Brain (organoid and tissue), 16 donors: ENCODE measurements at places on chromosomes 7 and 10.
A peak's percentile ranks its signal among the peaks of the same experiment; 100 is the strongest.

DNA sequence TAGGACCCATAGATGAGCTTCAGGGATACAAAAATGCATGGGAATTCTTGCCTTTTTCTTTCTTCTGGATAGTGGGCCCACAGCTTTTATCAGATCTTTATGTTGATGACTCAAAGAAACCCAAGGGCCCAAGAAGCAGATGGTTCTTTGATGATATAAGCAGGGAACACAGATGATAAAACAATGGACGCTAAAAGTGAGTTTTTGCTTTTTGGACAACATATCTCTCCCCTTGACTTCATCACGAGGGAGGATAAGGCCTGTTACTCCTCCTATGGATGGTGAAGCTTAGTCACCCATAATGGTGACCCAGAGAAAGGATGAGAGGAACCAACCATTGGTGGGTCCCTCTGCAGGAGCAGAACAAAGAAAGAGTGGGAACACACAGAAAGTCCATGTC is 6.5 kb upstream of the OGA start:
- DNase-seq = no peak

GRCh38 chr10:104505521-104506042 is 135.5 kb upstream of the SORCS3 start:
- DNase-seq = no peak

- DNase-seq = no peak
These were observed 886.4 kb upstream of the LRRN3 start for GRCh38 chr7:110204527-110204926.

GRCh38 chr10:102540023-102540422 is 36.3 kb downstream of the SUFU start:
- DNase-seq = no peak

- DNase-seq = no peak
These were observed 26.4 kb downstream of the ENTPD1 start for GRCh38 chr10:95782318-95782717.

DNA sequence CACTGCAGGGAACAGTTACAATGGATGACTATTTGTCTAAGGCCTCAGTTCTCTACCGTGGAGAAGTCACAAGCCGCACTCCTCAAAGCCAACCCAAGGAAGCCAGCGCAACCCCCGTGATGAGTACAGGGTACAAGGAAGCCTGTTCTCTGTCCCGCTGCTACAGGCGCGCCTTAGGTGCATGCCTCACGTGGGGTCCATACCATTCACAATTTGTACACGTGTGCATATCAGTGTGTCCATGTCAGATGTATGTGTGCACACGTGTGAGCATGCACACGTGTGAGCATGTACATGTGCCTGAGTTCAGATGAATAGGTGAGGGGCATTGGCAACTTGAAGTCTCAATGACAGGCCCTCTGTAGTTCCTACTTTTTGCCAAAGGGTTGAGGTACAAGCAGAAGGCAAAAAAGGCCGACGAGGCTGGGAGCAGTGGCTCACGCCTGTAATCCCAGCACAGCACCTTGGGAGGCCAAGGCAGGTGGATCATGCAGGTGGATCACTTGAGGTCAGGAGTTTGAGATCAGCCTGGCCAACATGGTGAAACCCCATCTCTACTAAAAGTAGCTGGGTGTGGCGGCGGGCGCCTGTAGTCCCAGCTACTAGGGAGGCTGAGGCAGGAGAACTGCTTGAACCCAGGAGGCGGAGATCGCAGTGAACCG is 62.8 kb downstream of the CTBP2 start:
- DNase-seq = no peak

- DNase-seq = no peak
These were observed 30.6 kb downstream of the POR start for GRCh38 chr7:75945297-75946168.

GRCh38 chr7:49424109-49424508 is 349.3 kb upstream of the VWC2 start:
- no peak for DNase-seq

DNA sequence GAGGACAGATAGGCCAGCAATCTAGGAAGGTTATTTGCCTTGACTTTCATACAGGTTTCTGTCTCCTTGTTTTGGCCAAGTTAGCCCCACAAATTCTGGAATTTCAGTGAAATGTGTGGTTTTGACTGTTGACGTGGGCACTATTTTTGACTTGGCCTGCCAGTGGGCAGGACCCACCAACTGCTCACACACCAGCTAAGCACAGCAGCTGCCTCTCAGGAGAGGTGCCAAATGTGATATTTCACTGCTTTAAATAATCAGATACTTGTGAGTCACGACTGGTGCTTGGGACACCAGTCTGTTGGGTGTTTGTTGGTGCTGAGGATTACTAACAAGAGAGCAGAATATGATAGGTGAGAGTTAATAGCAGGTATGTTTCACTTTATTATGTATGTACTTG is 409.7 kb upstream of the MTPN start:
- DNase-seq = no peak

GRCh38 chr7:155482511-155483183 is 24.7 kb downstream of the EN2 start:
- DNase-seq = no peak

- no peak for DNase-seq
These were observed 107.3 kb upstream of the FAM171A1 start for GRCh38 chr10:15478429-15478828.

DNA sequence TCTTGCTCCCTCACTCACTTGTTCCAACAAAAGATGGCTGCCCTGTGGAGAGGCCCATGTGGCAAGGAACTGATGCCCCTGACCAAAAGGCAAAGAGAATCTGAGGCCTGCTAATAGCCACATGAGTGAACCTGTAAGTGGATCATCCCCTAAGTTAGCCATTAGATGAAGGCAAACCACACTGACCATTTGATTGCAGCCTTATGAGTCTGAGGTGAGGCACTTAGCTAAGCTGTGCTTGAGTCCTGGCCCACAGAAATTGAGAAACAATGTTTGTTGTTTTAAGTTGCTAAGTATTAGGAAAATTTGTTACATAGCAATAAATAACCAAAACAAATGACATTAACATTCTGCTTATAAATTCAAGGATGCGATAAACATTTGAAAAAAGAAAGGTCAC is 100.1 kb upstream of the BET1 start:
- DNase-seq = no peak

DNA sequence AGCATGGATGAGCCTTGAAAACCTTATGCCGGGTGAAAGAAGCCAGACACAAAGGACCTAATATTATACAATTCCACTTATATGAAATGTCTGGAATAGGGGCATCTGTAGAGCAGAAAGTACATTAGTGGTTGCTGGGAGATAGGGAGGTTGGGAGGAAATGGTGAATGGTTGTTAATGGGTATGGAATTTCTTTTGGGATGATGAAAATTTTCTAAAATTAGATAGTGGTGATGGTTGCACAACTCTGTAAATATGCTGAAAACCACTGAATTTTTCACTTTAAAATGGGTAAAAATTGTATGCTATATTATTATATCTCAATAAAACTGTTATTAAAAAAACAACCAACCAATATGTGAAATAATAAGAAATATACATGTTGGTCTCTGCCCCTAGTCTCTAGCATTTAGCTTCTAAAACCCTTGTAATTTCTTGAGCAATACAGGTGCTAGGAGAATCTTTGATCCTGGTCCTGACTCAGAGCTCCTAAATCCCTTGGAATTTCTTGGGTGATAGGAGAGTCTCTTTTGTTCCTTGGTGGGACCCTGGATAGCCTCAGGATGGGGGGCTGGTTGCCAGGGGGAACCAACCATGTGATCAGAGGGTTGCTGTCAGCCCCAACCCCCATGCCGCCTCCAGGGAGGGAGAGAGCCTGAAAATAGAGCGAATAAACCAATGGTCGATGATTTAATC is 64.0 kb downstream of the TACR2 start:
- DNase-seq = no peak

GRCh38 chr7:99623091-99623693 is 6.4 kb downstream of the ZSCAN25 start:
- DNase-seq = no peak

DNA sequence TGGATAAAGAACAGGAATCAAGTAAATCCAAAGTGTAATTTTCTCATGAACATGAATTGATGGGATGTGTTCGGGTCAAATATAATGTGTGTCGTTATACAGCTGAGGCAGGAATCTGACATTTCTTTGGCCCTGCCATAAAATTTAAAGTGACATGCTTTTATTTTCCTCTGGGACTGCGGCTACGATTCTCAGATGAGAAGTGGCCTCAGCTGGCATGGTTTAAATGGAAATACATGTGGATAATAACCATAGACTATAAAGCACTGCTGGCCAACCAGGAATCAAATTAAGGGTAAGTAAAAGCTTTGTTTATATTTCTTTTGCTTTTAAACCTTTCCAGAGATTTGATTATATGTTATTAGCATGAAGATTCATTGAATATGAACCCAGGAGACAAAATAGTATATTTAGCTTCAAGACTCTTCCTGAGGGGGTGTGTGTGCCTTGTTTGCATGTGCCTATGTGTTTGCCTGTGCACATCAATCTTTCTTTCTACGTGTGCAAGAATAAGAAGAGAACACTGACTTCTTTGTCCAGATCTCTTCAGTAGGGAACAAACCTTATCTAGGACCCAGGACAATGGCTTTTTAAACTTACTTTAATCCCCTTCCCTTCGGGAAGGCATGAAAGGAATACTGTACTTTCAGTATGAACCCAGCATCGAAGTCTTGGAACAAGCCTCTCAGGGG is 629.0 kb upstream of the PFKP start:
- no peak for DNase-seq

DNA sequence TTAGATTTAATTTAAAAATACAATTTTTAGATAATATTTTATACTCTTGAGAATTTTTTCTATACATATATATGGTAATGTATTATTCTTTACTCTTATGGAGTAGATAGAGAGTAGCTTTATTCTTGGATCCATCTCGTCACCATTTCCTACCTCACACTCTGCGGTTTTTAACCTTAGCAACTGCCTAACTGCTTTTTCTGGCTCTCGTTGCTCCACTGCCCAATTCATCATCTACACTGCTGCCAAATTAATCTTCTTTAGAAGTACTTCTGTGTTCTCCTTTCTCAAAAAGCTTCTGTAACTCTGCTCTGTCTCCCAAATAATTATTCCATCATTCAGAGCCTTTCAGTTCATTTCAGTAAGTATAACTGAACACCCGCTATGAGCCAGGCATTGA is 35.3 kb downstream of the CAPZA2 start:
- no peak for DNase-seq

DNA sequence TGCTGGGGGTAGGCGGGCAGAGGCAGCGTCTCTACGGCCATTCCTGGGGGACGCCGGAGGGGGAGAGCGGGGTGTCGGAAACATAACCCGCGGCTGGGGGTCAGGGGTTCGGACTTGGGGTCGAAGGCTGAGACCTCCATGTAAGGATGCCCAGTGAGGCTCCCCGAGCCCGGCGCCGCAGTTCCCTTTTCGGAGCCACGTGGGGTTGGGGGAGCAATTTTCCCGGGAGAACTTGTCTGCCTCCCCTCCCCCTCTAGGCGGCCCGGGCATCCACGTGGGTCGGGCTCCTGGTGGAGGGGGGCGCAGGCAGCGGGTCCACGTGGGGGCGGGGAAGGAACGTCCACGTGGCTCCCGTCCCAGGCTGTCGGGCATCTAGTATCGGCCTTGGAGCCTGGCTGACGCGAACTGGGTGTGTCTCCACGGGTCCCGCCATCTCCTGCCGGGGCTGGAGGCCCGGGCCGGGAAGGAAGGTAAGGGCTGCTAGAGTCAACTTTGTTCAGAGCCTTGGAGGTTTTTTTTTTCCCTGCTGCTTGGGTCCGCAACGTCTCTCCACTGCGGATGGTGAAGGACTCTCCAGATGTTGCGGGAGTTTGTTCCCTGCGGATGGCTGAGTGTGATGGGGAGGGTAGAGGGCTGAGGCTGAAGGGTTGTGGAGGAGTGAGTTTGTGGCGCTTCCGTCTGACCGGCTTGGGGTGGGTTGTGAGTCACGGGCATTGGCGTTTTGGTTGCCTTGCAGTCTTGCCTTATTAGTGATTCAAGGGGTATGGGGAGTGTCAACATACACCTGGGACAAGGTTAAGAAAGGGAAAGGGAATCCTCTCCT is 744 bp downstream of the PPRC1 start:
- DNase-seq = peak; percentile 61

- DNase-seq = no peak
These were observed 15.2 kb upstream of the TPST1 start for GRCh38 chr7:66189695-66190503.

DNA sequence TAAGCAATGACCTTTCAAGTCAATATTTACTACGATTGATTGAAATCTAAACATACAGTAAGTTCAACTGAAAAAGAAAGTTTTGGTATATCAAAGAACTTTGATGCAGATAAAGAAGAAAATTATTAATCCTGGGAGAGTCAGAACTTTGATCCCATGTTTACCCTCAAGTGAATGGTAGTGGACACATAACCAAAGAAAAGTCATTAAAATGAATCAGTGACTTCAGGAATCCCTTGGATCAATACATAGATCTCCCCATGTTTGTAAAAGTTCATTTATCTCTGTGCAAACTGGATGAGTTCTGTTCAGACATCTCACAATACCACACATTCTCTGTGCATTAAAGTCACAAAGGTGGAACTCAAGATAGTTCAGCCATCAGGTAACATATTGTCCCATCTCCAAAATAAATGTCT is 75.5 kb upstream of the RELN start:
- no peak for DNase-seq

- DNase-seq = no peak
These were observed 597 bp downstream of the SND1 start for GRCh38 chr7:127652333-127653248.

DNA sequence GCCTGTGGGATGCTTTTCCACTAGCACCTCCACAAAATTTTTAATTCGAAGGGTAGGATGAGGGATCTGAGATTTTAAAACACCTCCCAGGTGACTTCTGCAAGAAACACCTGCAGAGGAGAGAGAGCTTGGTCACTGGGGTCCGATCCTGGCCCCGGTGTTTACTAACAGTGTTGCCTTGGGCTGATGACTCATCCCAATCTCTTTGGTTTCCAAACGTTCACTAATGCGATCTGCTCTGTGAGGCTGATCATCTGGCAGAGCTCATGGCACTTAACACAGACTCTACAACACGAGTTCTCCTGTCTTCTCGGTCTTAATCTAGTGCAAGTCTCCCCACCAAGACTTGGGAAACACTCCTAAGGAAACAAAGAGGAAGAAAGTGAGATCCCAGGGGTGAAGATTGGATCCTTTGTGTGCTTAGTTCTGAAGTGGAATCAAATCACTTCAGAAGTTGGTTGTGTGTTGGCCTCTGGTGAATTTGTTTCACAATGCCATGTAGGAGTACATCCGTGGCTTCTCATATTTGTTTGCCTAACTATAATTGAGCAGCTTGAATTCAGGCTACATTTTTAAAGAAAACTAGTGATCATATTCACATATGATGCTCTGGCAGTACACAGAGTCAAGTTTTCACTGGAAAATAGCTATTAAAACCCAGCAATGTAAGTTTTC is 407.9 kb downstream of the NRG3 start:
- DNase-seq = no peak

GRCh38 chr7:47037607-47038006 is 544.3 kb downstream of the TNS3 start:
- no peak for DNase-seq
